GM12878 (cell line): ENCODE measurements at places on chromosomes 5 and 9.

DNA sequence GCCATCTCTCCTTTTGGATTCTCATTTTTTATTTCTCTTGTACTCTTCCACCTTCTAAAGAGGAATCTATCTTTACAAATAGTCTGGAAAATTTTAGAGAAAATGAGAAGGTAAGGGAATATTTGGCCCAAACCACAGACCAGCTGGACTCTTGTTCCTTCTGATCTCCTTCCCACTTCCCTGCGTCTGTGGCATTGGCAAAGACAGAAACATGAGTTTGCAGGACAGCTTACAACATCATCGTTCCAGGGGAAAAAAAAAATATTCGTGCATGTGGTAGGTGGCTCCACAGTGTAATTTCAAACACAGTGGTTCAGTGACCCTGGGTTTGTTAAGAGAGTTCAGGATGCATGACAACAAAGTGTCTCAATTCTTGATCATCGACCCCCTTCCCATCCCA, 755.0 kb downstream of the DNAH5 start:
- DNase-seq, result no peak

DNA sequence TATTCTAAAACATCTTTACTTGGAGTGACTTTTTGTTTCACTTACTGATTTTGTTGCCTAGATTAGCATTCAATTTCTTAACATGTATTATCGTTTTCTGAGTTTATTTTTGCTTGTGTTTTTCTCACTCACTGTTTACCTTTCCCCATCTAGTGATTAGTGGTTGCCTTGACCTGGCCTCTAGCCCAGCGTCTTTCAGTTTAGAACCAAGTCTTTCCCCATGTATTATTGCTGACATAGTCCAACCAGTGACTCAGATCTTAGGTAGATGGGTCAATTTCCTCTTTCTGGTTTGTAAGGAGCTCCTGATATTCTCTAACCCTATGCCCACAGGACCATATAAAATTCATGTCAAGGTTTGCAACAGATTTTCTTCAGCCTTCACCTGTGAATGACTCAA, 135.5 kb downstream of the PRR16 start:
- no peak for DNase-seq

DNA sequence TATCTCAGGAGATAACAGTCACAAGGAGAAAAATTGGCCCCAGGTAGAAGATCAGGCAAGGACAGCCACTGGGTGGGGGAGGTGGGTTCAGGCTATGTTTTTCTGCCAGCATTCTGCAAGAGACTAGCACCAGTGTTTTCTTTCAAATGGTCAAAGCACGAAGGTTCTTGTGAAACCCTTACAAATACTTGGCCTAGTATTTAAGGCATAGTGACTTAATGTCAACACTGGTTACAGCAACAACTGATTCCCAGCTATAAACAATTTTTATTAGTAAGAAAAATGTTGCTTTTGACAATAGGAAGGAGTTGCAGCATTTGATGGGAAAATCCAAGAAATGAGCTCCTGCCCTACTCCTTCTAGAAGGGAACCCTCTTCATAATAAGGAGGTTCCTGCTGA, 349.6 kb downstream of the SLIT3 start:
- DNase-seq, result no peak

DNA sequence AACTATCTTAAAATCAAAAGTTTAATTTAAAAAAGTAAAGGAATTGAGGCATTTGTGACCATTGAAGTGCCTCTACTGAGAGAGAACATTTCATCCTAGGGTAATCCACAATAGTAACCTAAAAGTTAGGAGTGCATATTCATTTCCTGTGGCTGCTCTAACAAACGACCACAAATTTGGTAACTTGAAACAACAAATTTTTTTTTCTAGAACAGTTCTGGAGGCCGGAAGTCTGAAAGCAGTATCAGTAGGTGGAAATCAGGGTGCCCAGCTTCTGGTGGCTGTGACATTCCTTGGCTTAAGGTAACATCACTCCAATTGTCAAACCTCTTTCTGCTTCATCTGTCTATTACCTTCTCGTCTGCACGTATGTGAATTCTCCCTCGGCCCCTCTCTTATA, 67.1 kb upstream of the SSBP2 start:
- no peak for DNase-seq

DNA sequence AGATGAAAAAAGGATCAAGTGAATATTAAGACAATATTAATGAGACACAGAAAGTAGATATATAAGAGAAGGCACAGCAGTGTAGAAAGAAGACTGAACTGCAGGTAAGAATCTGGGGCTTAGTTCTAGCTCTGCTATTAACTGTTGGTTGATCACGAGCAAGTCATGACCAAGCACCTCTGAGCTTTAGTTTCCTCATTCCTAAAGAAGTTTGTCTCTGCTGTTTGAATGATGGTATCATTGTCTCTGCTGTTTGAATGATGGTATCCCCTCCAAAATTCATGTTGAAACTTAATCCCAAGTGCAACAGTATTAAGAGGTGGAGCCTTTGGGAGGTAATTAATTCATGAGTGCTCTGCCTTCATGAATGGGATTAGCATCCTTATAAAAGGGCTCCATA, 2.5 kb upstream of the NME5 start:
- no peak for DNase-seq

DNA sequence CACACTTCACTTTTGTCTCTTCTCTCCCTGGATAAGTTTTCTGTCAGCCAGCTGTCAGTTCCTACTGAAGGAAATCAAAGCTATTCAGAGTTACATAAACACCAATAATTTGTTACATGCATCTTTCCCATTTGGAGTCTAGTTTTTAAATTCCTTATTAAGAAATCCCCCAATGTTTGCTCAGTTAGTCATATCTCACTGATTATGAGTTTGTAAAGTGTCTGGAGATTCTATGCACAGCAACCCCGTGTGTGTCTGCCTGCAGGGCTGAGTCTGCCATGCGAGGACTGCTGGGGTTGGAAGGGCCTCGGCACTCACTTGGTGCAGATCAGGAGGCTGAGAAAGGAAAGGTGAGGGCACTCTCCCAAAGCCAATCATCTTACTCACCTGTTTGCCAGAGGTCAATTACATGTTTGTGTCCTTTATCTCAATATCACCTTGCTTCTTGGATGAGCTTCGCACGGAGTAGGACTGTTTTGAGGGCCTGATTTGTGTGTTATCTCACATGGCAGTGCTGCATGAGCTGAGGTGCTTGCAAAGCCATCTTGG, 3.3 kb downstream of the ANKRD34B start:
- DNase-seq, result no peak

DNA sequence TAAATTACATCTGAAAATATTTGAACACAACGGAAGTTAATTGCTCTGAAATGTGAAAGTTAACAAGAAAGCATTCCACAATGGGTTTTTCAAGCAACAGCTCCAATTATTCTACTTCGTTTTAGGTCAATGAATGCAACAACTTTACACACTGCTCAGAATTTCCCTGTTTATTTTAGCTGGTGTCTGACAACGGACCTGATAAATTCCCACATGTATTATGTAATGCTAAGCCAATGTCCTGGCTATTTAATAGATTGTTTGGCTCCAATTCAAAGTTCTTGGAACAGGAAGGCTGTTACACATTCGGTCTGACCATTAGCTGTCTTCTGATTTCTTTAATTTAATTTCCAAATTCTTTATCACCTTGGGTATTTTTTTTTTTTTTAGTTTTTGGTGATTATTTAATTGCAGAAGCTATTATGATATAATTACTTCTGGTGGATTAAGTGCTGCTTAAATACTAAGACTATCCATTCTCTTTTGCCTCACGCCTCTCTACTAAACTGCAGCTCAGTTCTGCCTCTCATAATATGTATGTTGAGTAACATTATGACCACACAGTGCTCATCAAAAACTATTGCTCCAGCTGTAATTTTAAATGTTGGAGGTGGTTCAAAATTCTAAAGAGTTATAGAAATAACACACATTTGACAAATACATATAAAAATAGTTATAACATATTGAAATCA, 57.9 kb downstream of the MEF2C start:
- DNase-seq, result no peak

DNA sequence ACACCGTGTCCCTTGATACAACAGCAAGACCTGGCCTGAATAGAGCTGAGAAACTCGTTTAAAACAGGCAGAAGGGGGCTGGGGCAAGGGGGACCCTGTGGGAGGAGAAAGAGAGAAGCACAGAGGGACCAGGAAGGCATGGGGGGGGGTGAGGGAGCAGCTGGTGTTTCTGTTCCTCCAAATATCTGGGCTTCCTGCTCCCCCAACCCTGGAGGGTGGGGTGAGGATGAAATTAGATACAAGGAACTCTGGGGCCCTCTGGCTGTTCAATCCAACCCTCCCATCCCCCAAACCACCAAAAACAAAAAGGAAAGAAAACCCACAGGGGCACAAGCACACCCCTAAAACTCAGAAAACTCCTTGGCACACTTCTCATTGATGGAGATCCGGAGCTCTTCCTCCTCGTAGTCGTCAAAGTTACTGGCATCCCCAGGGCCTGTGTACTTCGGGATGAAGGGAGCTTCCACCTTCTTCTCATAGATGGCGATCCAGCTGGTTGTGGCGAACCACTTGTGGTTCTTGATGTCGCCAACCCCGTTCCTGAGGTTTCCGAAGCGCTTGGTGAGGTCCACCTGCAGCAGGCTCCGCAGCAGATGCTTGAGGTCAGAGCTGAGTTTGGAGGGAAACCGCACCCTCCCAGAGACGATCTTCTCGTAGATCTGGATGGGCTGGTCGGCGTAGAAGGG, 1.1 kb downstream of the PRKACG start:
- DNase-seq, result no peak

DNA sequence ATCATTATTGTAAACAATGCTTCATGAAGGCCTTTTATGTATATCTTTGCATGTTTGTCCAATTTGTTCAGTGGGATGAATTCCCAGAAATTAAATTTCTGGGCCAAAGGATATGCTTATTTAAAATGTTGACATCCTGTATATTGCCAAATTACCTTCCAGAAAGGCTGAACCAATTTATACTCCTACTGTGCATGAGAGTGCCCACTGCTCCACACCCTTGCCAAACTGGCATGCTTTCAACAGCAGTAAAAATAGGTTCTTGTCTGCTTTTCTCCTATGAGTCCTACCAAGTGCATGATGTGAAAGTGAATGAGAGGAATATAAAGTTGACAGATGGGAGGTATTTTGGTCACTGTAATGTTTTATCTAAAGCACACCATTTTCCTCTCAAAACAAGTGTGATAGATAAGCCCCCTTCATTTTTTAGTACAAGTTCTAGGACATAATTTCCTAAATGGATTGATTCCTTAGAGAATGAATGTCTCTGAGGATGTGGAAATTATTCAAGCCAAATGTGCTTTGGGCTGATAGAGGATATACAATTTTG, 70.5 kb upstream of the ERBIN start:
- no peak for DNase-seq

DNA sequence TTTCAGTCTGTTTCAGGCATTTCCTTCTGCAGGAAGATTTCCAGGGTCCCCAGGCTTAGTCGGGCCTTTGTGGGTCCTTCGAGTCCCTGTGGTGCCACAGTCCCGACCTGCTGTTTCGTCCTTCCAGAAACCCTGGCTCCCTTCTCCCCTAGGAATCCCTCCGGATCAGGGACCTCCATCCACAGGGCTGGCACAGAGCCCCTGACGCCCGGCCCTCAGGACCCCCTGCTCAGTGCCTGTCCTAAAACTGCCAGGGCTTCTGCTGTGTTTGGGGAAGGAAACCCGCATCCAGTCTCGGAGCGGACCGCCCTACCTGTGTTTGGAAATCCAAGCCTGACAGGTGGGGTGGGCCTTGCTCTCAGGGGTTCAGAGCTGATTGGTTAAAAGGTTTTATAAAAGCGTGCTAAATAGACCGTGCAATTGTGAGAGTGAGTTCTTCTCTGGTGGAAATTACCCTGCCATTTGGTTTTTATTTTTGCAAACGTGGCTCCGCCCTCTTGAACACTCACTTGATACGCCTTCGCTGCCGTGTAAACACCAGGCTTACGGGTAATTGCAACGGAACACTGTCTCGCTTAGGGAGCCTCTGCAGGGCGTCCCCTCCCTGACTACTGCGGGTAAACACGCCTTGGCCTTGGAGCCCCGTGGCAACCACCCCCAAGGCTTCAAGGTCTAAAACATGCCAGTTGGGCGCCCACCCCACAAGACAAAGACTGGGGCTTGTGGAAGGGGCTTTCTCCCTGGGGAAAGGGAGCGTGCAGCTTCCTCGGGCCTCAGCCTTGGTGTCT, 121.2 kb downstream of the PHF2 start:
- DNase-seq, result no peak

- no peak for DNase-seq
Observed at GRCh38 chr5:35698047-35698808, 80.6 kb downstream of the SPEF2 start.

DNA sequence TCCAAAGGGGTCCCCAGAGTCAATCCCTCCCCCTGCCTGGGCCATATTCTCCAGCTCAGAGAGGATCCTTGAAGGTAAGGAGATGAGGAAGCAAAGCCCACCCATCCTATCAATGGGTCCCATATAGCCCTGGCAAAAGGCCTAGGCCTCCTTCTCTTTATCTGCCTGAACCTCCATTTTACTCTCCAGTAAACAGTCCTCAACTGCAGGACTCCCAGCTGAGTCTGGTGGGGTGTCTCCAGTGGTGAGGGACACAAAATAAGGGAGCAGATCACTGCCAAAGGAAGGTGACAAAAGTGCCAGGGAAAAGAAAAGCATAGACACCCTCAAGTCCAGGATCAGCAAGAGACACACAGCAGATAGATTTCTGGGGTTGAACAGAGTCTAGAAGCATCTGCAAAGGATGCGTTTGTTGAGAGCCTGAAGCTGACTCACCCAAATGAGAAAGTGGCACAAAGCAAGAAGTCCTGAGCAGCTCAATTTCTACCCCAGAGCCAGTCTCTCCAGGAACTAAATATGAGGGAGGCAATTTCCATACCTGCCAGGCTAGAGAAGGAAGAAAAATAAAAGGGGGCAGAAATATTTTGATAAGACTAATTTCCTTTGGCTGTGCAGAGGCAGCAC, 2.7 kb upstream of the EBF1 start:
- no peak for DNase-seq

- DNase-seq, result no peak
Observed at GRCh38 chr5:139262059-139262741, 31.3 kb upstream of the MATR3 start.

- no peak for DNase-seq
Observed at GRCh38 chr5:164235300-164235891, 730.0 kb downstream of the MAT2B start.

GRCh38 chr5:69367697-69368279, 1.5 kb downstream of the AK6 start:
- DNase-seq, result no peak

GRCh38 chr5:100026606-100027005, 508.6 kb upstream of the FAM174A start:
- no peak for DNase-seq

GRCh38 chr5:35171991-35172390, 58.3 kb downstream of the PRLR start:
- no peak for DNase-seq

DNA sequence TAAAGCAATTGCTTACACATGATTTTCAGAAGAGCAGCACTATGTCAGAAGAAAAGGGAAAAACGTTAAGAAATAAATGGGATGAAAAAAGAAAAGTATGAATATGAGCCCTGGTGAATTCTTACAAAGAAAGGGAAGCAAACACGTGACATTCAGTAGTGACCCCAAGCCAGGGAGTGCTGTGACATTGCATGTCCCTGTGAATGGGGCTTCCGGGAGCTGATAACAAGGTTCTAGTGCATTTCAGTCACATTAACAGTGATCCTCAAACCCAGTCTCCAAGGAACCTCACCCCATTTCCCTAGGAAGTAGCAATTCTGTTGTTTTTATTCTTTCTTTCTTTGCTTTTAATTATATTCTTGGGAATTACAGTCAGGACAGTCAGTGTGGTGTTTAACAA, 27.3 kb downstream of the TMEM252 start:
- DNase-seq, result no peak
